Fibroblast of skin of right biceps (primary cell): ENCODE measurements at places on chromosomes 7 and 10.

DNA sequence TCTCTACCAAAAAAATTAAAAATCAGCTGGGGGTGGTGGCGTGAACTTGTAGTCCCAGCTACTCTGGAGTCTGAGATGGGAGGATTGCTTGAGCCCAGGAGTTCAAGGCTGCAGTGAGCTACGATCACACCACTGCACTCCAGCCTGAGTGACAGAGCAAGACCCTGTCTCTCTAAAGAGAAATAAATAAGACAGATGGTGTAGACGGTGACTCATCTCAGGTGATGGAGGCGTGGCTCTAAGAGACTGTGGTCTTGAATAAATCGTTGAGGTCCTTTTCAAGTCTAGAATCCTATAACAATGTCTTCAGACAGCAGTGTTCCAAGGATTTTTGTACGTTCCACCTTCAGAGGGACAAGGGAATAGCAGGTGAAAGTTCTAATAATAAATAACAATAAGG lies 53.8 kb upstream of the PFKFB3 start:
- no peak for DNase-seq

DNA sequence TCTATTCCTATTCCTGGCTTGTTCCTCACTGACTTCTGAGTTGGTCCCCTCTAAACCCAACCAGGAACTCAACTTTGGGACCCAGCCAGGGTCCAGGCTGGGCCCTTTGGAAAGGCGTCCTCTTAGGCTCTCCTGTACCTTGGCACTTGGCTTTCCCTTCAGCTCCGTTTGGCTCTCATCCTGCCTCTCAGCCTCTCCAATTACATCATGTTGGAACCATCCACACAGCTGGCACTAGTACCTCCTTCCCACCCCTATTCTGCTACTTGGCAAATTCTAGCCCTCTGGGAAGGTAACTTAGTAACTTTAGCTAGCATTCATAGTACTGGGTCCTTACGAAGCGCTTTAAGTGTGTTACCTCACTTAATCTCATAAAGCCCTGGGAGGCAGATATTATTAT lies 205.3 kb upstream of the HABP2 start:
- no peak for DNase-seq

DNA sequence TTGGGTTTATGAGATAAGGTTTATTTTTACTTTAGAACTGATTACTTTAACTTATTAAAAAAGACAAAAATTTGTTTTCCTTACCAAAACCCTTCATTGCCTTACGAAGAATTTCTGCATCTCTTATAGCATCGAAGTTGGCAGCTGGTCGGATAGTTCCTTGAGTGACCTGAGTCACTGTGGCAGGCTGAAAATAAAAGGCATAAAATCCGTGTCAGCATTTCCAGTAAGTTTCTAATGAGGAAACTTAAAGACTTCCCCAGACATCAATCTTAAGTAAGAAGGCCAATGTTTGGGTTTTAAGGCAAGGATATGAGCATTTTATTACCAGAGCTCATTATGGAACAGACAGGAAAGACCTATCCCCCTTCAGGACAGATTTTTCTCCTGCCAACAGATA lies 25.6 kb downstream of the ANXA7 start:
- no peak for DNase-seq

GRCh38 chr10:80292607-80293239 lies 3.3 kb upstream of the MAT1A start:
- no peak for DNase-seq

DNA sequence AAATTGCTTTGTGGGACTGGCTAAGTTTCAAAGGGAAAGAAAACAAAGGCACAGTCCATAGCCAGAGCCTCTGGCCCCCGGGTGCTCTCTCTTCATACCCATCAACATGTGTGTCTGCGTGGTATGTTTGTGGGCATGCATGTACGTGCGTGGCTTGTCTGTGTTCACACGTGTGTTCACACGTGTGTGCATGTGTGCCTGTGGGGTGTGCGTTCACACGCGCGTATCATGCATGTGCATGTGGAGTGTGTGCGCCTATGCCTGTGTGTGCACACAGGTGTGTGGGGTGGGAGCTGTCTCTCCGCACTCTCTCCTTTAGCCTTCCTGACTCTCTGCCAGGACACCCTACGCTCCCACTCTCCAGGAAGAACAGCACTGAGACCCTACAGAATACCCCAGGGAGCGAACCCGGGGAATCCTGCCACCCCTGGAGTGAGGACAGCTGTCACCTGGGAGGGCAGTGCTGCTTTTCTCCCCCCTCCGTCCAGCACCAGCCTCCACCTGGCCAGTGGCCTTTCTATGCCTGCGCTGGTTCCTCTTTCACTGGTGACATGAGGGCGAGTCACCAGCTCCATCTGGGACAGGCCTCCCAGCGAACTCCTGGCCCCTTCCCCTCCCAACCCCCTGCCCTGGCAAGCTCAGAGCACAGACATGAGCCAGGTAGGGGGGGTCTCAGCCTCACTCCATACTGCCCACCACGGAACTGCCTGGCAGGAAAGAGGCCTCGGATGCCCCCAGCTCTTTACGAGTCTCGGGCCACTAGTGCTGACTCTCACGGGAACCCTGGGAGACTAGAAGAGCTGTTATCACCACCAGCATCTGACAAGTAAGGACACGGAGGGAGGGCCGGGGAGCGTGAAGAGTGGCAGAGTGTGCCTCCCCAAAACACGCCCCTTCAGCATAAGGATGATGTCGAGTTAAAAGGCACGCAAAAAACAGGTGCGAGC lies 16.5 kb downstream of the WDR86 start:
- DNase-seq = no peak
